ENCODE measurements at places on chromosomes 6 and 20. TPM values are rescaled to one million over a fixed set of nuclear protein-coding genes. Genes with fewer than 3 reads are reported as not detected.

DNA sequence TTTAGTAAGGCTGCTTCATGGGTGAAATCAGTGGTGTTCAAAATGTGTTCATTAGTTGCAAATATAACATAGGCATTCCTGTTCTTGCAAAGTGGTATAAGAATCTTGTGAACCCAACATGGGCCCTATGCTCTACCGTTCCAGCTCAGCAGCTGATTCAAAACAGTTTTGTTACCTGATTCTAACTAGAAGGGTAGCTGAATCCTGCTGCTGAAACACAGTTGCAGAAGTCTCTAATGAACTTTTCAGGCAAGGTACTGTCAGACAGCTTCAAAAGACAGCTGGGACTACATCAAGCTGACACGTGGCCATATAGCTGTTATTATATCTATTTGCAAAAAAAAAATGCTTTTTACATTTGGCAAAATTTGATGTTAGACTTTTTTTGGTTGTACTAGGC, 22.7 kb downstream of the THEMIS start:
- no peak overlapping the region for H3K4me3 ChIP-seq
- DNase-seq, result no peak
- H3K4me1 ChIP-seq, result no peaks in the 10 kb centered on the region
- H3K27ac ChIP-seq, result no peak overlapping the region
- H3K27me3 ChIP-seq, result no peaks in the 10 kb centered on the region

- no peak overlapping the region for H3K27ac ChIP-seq
- DNase-seq, result no peak
- peaks cover 2% of the 10 kb centered on the region for H3K27me3 ChIP-seq
- H3K36me3 ChIP-seq, result no peaks in the 10 kb centered on the region
- H3K4me3 ChIP-seq, result no peak overlapping the region
Measured at GRCh38 chr20:37573626-37574198, 46.0 kb upstream of the BLCAP start.

DNA sequence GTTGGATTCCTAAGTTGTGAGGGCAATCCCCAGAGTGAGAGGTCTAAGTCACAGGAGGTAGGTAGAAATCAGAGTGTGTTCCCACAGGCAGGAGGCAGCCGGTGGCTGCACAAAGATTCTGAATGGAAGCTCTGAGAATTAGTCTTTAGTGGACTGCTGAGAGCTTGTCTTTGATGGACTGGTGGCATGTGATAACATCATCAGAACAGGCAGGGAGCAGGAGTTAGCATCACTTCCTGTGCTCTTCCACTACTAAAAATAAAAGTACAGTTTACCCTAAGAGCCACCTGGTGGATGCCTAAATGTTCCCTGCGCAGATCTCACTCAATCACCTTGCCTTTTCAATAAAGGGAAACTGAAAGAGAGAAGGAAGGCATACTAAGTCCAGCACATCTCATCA, 294.6 kb upstream of the POU3F2 start:
- H3K4me3 ChIP-seq, result no peak overlapping the region
- no peaks in the 10 kb centered on the region for H3K36me3 ChIP-seq
- H3K4me1 ChIP-seq, result no peaks in the 10 kb centered on the region
- no peak for DNase-seq

The CLPSL2 gene
- not detected for total RNA-seq

The ZSCAN23 gene
- total RNA-seq, result 0.69 TPM

The PKIB gene
- total RNA-seq, result 0.62 TPM

All from CD4-positive, CD25-positive, alpha-beta regulatory T cell (primary cell).